ENCODE measurements at places on chromosomes 1 and 21. TPM values are rescaled to one million over a fixed set of nuclear protein-coding genes. Genes with fewer than 3 reads are reported as not detected.

Gene PKLR
- total RNA-seq: 0.04 TPM

Gene WNT3A
- not detected for total RNA-seq

Gene AIDA
- 69.3 TPM for total RNA-seq

Gene HPDL
- total RNA-seq: 3.6 TPM

Gene RGS13
- not detected for total RNA-seq

Gene FCRL1
- not detected for total RNA-seq

Gene BLZF1
- 12.8 TPM for total RNA-seq

Gene LCE7A
- not detected for total RNA-seq

Gene TCP10L
- total RNA-seq: 0.95 TPM

Gene KLF18
- total RNA-seq: not detected

Gene LMNA
- 770 TPM for total RNA-seq

Gene TEDDM1
- total RNA-seq: not detected

Gene CCDC190
- not detected for total RNA-seq

Gene PRRX1
- not detected for total RNA-seq

Gene AQP10
- total RNA-seq: not detected

Gene TPTE
- total RNA-seq: not detected

Gene IL12RB2
- total RNA-seq: 0.12 TPM

Gene VSIG8
- not detected for total RNA-seq

Gene ADORA1
- 0.50 TPM for total RNA-seq

Gene DYRK3
- total RNA-seq: 9.0 TPM

Gene TOR1AIP2
- total RNA-seq: 14.5 TPM

Gene NUDC
- 127 TPM for total RNA-seq

Gene PTGFR
- not detected for total RNA-seq

Gene B3GALT5
- total RNA-seq: 0.18 TPM

Gene OMA1
- total RNA-seq: 6.5 TPM

Gene DSTYK
- 9.5 TPM for total RNA-seq

Gene SSBP3
- 5.4 TPM for total RNA-seq

Gene S1PR1
- 0.10 TPM for total RNA-seq

Gene SRSF11
- total RNA-seq: 59.1 TPM

Gene SGIP1
- not detected for total RNA-seq

Gene PGLYRP3
- not detected for total RNA-seq

Gene LCE1B
- total RNA-seq: not detected

Gene MAP10
- total RNA-seq: 0.83 TPM

Gene SPOCD1
- 3.8 TPM for total RNA-seq

Gene NHLH1
- total RNA-seq: 0.39 TPM

Gene FCRL6
- not detected for total RNA-seq

Gene IL20
- total RNA-seq: not detected

Gene GUCA2B
- total RNA-seq: not detected

Gene KLHL12
- 18.2 TPM for total RNA-seq

Gene GPR52
- total RNA-seq: not detected

Gene VAV3
- 0.29 TPM for total RNA-seq

Gene CYP2J2
- total RNA-seq: 0.11 TPM

Gene WNT9A
- total RNA-seq: 9.0 TPM

Gene ZNF326
- total RNA-seq: 16.4 TPM

Gene BARHL2
- not detected for total RNA-seq

Gene TCEA3
- total RNA-seq: 0.46 TPM

Gene PDE9A
- total RNA-seq: 1.3 TPM

Gene KCNAB2
- total RNA-seq: 8.2 TPM

Gene TCHHL1
- not detected for total RNA-seq

Gene TNFAIP8L2
- total RNA-seq: not detected

Gene DARS2
- total RNA-seq: 42.4 TPM

Gene CTBS
- total RNA-seq: 5.7 TPM

Gene TMPRSS15
- total RNA-seq: not detected

Gene OR6K3
- not detected for total RNA-seq

Gene RIPPLY3
- 0.78 TPM for total RNA-seq

All from A549 treated with Mapracorat at 1 μM for 4 hours (cell line).